ENCODE measurements at places on chromosomes 6 and 20.

GRCh38 chr20:23417861-23418260, 3.4 kb downstream of the NAPB start:
- DNase-seq, result no peak

DNA sequence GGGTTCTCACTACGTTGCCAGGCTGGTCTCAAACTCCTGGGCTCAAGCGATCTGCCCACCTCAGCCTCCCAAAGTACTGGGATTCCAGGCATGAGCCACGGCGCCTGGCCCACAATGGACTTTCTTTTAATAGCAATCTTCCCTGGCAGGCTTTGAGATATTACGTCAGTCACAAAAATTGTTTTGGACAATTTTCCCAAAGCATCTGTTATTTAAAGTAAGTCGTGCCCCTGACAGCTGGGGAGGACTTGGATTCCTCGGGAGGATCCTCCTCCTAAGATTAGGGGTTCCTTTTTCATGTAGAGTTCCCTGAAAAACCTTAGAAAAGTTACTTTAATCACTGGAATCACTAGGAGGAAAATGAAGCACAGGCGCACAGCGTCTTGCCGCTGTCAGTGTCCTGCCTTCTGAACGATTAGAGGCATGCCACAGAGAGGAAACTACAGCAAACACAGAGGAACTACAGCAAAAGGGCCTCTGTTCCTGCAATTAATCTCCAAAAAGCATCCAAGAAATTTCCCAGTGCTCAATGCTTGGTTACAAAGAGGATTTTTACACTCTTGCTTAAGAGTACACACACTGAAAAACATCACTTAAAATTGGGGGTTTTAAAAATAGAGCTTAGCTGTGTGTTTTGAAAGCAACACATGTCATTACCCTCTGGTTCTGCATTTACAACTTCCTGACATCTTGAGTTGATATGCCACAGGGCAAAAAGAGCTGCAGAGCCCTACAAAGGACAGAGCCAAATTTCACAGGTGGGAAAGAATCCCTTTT, 4.5 kb downstream of the ACSS1 start:
- DNase-seq, result no peak

DNA sequence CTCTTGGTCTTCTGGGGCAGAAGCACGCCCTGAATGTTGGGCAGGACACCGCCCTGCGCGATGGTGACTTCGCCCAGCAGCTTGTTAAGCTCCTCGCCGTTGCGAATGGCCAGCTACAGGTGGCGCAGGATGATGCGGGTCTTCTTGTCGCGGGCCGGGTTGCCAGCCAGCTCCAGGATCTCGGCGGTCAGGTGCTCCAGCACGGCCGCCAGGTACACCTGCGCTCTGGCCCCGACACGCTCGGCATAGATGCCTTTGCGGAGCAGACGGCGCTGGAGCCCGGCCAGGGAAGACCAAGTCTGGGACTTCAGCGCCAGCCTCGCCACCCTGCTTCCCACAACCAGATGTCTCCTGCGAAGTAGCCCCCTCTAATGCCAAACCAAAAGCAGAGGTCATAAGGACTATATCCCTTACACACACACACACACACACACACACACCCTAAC, 8.0 kb upstream of the SLC17A3 start:
- DNase-seq, result peak; percentile 25

DNA sequence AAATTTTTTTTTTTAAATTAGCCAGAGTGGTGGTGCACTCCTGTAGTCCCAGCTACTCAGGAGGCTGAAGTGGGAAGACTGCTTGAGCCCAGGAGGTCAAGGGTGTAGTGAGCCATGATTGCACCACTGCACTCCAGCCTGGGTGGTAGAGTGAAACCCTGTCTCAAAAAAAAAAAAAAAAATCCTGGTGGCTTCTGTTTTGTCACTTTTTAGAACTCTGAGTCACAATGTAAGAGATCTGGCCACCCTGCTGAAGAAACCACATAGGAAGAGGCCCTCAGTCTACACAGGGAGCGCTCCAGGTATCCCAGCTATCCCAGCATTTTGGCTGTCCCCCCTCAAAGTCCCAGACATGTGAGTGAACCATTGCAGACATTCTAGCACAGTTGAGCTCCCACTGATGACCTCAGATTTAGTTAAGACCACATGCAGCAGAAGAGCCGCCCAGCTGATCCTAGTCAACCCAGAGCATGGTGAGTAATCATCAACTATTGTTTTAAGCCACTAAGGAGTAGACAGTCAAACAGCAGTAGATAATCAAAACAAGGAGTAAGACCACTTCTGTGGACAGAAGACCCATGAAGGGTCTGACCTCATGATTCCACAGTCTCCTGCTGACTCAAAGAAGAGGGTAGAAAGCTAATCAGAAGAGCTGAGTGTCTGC, 12.7 kb upstream of the ARFGEF2 start:
- no peak for DNase-seq

GRCh38 chr20:25198663-25199383, 3.3 kb downstream of the ENTPD6 start:
- no peak for DNase-seq

- DNase-seq, result no peak
Measured at GRCh38 chr20:50389438-50389807, 120.8 kb upstream of the PTPN1 start.

- no peak for DNase-seq
Measured at GRCh38 chr20:8116067-8116811, 15.8 kb upstream of the PLCB1 start.

DNA sequence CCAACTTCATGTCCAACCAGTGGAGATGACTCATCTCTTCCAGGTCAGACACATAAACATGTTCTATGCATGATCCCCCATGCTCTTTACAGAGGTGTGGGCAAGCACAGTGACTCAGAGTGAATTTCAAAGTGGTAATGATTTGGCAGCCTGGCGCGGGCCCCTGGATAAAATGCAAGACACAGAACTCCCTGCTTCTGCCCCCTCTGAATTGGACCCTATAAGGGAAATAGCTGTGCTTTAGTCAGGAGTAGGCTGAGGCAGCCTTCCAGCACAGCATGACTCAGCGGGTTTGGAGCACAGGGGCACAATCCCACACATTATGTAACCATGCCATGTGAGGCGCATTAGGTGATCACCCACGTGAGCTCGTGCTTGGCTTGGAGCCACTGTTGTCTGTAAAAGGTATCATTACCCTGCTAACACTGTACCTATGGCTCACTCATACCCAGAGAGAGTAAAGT, 127.4 kb downstream of the C6orf118 start:
- no peak for DNase-seq

DNA sequence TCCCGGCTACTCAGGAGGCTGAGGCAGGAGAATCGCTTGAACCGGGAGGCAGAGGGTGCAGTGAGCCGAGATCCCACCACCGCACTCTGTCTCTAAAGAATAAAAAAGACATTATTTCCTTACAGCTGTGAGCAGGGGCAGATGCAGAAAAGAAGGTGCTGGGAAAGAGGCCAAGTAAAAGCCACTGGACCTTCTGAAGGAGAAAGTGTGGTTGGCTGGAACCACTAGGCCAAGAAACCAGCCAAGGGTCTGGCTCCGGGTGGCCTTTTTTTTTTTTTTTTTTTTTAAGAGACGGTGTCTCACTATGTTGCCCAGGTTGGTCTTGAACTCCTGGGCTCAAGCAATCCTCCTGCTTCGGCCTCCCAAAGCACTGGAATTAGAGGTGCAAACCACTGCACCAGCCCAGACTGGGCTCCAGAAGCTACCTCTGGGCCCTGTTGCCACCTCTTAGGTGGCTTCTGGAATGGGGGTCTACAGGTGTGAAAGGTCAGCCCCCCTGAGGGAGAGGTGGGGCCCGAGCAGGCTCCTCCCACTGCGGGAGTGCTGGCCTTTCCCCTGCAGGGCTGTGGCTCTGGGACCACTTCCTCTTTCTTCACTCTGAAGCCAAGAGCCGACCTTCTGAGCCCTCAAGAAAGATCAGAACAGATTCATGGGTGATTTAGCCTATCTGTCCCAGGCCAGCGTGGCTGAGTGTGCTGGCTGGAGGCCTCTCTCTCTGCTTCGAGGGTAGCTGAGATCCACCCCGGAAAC, at the start of gene FGD2:
Gene FGD2, plus strand, starts transcription at position 595 of the 750 bp plus-strand sequence. CDS start 163 bp downstream, outside the sequence.
- DNase-seq, result no peak

GRCh38 chr6:168222115-168223043, 97.2 kb downstream of the DACT2 start:
- DNase-seq, result no peak

- peak; percentile 27 for DNase-seq
Measured at GRCh38 chr6:93419304-93420162, at the start of gene EPHA7. Gene EPHA7 (minus strand): TSS chr6:93419559. CDS start chr6:93419341, 218 bp downstream.

- DNase-seq, result no peak
Measured at GRCh38 chr6:74658391-74658790, 547.5 kb downstream of the COL12A1 start.

DNA sequence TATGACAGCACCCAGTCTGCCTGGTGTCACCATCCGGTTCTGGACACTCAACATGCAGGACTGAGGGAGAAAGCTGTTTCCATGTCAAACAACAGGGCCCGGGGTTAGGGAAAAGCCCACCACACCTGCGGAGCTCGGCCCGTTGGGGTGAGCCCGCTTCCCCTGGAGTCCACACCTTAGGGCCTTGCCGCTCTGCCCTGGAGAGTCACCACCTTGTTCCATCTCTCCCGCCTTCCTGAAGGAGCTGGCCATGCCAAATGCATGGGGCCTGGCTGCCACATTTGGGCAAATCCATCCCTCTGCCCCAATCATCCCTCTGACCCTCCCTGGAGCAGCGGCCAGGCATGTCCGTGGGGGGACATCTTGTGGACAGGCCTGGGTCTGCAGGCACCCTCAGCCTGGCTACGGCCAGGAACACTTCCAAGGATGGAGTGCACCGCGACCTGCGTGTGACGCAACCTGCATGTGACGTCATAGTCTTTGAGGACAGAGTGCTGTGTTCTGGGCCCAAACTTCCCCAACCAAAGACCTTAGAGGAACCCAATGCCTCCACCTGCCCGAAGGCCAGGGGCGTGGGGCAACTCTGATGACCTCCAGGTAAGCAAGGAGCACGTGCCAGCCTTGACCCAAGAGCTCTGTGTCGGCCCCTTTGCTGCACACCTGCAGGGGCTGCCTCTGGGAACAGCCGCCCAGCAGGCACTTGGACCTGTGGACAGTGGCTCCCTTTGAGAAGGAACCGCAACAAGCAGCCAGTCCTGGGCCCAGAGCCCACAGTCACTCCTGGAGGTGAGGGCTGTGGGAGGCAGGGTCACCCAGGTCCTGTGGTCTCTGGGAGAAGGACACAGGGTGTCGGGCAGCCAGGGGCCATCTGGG, 1.7 kb downstream of the CABLES2 start:
- DNase-seq, result no peak

GRCh38 chr6:158808941-158809678, 10.1 kb downstream of the EZR start:
- no peak for DNase-seq

DNA sequence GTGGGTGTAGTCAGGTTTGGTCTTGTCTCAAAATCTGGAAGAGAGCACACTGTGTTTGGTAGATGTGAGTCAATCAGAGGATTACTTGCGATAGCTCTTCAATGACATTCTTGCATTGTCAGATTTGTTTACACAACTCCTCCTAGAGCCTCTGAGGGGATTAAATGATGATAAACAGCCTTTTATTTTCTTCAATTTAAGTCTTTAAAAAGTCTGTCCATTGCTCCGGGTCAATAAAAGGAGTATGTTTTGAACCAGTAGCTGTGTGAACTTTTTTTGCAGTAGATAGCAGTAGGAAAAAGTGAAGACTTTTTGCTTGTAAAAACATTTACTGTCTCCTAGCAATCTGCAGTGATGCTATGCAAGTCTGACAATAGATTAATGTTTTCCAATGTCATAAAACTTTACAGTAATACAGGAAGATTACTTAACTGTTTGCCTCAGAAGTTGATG, 49.9 kb downstream of the GJA1 start:
- DNase-seq, result no peak

DNA sequence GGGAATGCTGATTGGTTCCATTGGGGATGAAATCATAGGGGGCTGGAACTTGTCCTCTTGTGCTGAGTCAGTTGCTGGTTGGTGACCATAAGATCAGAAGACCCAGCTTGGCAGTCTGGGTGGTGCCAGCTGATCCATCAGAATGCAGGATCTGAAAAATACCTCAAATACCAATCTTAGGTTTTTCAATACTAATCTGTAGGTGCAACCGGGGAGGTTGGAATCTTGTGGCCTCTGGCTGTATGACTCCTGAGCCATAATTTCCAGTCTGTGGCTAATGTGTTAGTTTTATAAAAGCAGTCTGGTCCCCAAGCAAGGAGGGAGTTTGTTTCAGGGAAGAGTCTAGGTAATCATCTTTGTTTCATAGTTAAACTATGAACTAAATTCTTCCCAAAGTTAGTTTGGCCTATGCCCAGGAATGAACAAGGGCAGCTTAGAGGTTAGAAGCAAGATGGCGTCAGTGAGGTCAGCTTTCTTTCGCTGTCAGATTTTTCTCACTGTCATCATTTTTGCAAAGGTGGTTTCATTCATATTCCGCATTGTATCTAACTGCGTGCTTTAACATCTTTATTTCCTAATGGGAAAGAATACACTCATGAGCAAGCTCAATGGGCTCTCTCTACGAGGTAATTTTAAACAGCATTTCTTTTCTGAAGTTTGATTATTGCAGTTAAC, 2.0 kb downstream of the ARMH2 start:
- DNase-seq, result peak; percentile 14

GRCh38 chr6:18392346-18392877, 5.3 kb downstream of the RNF144B start:
- DNase-seq, result no peak

DNA sequence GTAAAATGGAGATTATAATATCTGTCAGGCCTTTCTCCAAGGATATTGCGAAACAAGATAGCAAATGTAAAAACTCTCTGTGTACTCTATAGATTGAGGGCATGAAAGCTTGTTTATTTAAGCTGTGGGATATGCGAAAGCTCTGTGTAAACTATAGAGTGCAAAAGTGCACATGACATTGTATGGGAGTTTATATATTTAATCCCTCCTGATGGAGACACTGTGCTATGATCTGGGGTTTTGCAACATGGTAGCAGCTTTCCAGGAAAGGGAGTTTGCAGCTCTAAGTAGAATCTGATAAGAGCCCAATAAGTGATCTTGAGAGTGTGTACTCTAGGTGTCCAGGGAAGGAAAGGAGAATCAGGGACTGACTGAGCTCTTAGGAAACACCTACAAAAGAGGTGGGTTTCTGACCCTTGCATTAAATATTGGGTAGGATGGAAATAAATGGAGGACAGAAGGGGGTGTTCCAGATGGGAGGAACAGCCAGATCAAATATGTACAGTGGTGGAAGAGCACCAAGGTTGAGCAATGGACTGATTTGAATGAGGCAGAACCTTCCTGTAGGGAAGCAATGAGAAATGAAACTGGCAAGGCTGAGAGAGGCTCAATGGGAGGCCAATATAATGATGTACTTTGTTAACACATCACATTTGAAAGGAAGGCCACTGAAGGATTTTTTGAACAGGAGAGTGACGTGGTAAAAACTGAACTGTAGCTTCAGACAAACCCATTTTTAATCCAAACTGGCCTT, 450.1 kb downstream of the GJA1 start:
- DNase-seq, result no peak

- no peak for DNase-seq
Measured at GRCh38 chr20:56445540-56445939, 22.9 kb upstream of the RTF2 start.

- DNase-seq, result no peak
Measured at GRCh38 chr6:18350712-18351111, 36.4 kb upstream of the RNF144B start.

DNA sequence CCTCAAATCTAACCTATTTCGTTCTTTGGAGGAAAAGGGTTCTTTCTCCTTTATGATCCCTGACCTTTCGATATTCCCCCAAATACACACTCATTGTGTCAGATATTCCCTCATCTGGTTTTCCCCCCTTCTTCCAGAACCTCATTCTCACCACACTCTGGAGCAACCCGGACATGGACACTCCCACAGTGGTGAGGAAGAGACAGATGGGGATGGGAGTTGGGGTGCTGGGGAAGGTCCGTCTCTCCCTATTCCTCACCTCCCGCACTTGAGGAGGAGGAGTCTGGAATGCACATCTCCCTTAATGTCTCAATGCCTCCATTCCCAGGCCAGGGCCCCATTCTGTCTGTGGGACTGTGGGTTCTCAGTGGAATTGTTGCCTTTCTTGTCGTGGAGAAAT, 1.3 kb downstream of the SLC39A7 start:
- DNase-seq, result no peak
